ENCODE measurements at places on chromosomes 4 and X.
A peak's percentile ranks its signal among the peaks of the same experiment; 100 is the strongest.

- no peak for DNase-seq
These were observed 53.6 kb downstream of the BLTP1 start for GRCh38 chr4:122205687-122206086.

DNA sequence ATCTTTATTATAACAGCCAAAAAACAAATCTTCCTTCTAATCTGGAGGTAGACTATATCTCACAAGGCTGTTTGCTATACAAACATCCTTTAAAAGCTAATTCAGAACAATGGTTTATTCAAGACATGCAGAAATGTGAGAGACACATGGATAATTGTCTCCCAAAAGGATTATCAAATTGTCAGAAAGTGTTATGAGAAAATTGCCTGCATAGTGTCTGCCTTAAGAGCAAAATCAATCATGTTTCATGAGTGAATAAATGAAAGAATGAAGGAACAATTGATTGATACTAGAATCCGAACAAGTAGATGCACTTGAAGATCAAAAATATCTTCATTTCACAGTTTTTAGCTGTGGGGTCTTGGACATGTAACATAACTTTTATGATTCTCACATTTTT, 621.7 kb upstream of the BOD1L1 start:
- DNase-seq, result no peak

DNA sequence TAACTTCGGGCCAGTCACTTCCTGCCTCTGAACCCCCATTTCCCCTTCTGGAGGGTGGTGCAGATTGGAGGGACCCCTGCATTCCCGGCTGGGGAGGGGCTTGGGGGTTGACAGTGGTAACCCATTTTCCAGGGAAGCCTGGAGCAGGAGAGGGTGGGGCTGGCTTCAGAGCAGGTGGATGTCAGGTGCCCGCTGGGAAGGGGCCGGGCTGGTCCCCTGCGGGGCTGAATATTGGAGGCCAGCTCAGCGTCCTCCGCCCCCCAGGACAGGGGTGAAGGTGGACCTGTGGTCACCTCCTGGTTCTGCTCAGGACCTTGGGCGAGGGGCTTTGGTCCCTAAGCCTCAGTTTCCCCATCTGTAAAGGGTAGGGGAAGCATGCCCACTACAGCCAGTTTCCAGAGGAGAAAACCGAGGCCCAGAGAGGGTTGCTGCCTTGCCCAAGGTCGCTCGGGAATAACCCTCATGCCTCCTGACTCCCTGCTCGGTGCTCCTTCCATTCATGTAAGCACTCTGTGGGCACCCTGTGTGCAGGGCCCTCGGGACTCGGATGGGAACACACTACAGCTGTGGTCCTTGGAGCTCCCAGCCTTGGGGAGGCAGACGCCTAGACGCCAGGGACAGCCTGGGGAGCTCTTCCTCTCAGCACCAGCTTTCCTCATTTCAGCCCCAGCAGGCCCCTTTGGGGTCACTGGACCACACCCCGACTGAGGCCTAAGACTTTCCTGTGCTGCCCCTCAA, 683 bp downstream of the MAN2B2 start:
- no peak for DNase-seq

- DNase-seq, result no peak
These were observed 1658.0 kb downstream of the STIM2 start for GRCh38 chr4:28518561-28519165.

DNA sequence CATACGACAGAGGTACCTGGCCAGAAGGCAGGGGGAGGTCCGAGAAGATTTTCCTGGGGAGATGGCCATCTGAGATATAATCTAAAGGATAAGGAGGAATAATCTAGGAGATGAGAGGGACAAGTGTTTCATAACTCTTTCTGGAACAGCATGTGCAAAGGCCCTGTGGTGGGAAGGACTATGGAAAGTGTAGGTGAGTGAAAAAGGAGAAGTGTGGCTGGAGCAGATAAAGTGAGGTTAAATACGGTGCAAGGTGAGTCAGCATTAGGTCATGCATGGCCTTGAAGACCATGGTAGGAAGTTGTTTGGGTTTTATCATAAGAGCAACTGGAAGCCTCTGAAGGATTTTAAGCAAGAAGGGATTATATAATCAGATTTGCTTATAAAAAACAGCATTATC, 34.6 kb upstream of the MTM1 start:
- no peak for DNase-seq

GRCh38 chr4:108236264-108236663, 67.5 kb upstream of the LEF1 start:
- no peak for DNase-seq

DNA sequence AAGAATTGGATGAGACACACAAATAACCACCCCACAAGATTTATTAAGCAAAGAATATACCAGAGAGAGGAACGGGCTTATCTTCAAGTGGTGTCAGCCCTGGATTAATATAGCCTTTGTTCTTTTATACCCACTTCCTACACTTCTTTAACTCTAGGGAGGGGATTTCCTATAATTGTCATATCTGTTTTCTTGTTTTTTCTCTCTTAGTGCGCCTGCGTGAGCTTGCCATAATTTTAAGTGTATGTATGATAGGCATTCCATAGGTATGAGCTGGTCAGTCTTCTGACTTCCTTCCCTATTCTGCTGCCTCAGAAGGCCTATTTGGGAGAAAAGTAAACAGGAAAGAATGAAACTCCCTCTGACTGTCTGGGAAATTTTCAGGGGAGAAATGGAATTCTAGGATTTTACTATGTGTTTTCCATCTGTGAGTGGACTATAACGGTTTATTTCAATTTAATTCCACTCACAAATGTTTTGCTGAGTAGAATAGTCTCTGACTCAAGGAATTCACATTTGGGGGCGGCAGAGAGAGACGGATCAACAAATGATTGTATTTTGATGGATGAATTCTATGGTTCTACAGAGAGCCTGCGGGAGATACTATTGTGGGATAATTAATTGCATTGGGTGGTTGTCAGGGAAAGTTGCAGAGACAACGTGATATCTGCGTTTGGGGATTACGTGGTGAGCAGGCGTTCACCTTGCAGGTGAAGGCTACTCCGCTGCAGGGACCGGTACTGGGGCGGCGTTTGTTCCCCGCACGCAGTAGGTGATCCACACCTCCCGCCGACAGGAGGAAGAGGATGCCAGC, 626 bp upstream of the CEP135 start:
- peak; percentile 57 for DNase-seq

DNA sequence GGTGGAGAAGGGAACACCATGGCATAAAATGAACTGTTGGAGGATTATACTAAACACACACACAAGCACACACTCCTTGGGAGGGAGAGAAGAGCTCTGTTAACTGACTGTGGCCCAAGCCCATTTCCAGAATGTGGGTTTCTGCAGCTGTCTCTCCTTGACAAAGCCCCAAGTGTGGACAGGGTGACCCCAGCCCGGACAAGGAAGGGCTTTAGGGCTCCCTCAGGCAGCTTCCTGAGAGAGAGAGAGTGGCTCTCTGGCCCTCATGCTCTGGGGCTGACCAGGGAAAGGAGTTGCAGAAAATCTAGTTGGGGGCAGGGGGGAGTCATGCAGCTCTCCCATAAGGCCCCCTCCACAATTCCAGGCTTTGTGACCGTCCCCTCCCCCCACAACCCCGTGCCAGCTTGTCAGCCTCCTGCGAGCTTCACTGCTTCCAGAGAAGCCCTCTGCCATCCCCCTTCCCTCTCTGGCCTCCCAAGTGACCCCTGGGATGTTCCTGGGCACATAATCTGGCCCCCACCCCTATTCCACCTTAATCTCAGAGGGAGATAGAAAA, 590 bp downstream of the ARHGEF9 start:
- DNase-seq, result no peak

GRCh38 chr4:94251094-94251493, 43.4 kb downstream of the SMARCAD1 start:
- DNase-seq, result no peak

- DNase-seq, result no peak
These were observed 71.9 kb downstream of the GC start for GRCh38 chr4:71711985-71712348.

- no peak for DNase-seq
These were observed 7.7 kb downstream of the GPR173 start for GRCh38 chrX:53056292-53056691.

DNA sequence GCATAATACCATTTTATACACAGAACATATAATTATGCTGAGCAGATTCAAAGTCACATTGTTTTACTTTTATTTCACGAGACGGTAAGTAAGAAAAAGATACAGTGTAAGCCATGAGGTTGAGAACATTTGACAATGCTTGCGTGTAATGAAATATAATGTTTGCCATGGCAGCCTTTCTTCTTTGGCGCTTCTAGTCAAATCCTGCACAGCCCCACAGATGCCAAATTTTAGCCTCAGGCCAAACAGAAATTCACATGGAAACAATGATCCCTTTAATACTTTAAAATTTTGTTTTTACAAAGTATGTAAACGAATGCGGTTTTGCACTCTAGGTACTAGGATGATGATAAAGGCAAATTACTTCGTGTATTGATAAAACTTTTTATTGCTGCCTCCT, 502.7 kb upstream of the SMIM31 start:
- DNase-seq, result no peak

DNA sequence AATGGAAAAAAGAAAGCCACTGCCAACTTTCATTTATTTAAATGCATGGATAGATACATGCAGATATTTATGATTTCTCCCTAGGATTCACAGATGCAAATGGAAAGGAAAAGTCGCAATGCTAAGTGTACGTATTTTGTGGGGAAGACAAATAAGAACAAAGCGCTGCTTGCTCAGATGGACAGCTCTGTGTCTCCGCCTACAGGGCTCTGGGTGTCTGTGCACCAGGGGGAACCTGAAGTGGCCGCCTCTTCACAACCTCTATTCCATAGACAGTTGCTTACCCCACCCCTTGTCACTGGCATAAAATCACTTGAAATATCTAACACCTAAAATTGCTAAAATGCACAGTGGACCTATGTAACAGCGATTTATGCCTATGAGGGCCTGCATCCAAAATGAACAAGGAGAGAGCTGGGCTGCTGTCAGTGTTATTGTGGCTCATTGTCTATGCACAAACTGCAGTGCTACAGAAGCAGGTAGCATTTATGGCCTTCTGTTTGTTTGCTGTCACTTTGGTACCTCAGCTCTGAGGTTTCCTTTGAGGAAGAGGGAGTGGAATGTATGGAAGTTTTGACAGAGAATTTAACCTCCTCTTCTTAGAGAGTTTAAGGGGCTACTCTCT, 58.6 kb upstream of the PAGE1 start:
- DNase-seq, result peak; percentile 42

- DNase-seq, result peak; percentile 20
These were observed 47.3 kb upstream of the C1GALT1C1 start for GRCh38 chrX:120677004-120677652.

- no peak for DNase-seq
These were observed 42.1 kb downstream of the NFKB1 start for GRCh38 chr4:102543030-102543928.

GRCh38 chr4:24209906-24210305, 320.1 kb upstream of the PPARGC1A start:
- DNase-seq, result no peak

DNA sequence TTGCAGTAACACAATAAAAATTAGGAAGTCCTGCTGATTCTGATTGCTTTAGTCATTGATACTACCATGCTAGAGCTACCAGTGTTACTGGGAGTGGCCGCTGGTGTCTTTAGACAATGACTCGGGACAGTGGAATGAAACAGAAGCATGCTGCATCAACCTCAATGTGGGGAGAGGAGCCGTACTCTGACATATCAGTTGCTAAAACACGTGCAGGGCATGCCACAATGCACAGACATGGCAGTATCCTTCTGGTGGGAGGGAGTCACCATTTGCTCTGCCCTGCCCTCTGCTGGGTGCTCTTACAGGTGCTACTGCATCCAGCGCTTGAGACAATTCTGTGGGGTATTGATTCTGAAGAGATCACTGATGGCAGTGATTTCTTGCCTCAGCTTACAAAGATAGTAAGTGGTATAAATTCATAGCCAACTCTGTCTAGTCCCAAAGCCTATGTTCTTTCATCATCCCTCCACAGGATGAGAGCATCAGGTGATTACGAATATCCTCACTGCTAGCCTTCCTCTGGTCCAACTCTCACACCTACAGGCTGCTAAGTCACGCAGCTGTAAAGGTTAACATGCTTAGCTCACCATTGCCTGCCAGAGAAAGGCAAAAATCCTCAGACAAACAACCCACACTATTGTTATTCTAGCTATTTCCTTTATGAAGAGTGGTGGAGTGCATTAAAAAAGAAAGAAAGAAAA, 43.7 kb downstream of the NSG1 start:
- peak; percentile 36 for DNase-seq

GRCh38 chr4:508675-509638, 9.9 kb downstream of the PIGG start:
- no peak for DNase-seq

DNA sequence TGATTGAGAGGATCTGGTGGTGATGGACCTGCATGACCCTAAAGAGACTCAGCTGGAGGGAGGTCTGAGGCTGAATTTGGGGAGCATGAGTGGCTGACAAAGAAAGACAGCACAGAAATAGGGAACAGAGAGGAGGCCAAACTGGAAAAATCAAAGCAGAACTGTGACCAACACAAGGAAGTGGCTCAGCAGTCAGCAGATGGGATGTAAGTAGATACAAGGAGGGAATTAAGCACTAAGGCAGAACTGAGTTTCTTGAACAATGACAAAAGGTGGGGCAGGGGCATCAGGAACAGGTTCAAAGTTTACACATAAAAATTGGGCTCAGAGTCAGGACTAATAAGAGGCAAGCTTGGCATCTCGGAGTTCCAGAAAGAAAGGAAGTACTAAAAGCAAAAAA, 144.3 kb upstream of the KLF3 start:
- DNase-seq, result no peak

All from activated naive CD4-positive, alpha-beta T cell treated with anti-CD3 and anti-CD28 coated beads, Interleukin-2, amount 50 U/mL, for 16 hours (primary cell).